Activated T-helper 17 cell treated with anti-CD3 and anti-CD28 coated beads, Interleukin-2, amount 50 U/mL, for 72 hours (primary cell): ENCODE measurements at places on chromosomes 12 and 14.

GRCh38 chr14:32224737-32225377, 21.8 kb upstream of the RNU6-8 start:
- no peak for ATAC-seq

DNA sequence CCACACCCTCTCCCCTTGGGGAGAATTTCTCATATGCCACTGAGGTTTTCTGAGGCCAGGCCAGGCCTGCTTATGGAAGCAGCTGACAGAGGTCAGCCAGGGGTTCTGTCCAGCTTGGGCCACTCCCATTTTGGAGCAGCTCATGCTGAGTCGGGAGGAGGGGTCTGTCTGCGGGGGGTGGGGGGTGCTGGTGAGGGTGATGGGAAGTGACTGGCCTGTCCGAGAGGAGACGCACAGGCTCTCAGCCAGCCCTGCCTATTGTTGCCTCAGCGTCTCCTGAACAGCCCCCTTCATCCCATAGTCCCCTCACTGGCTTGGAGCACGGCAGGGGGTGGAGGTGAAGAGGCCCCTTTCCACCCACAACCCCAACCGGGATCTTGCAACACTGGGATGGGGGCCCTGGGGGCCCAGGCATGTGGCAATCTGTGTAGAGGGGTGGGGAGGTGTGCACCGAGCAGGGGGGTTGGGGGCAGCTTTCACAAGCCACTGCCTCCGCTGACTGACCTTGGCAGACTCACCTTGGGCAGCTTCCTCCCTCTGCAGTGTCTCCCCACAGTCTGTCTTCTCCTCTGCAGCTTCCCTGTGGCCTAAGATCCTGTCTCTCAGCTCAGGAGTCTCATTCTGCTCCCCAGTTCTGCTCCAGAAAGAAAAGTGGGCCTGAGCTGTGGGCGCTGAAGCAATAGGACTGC, 5.5 kb downstream of the CEBPE start:
- no peak for ATAC-seq

DNA sequence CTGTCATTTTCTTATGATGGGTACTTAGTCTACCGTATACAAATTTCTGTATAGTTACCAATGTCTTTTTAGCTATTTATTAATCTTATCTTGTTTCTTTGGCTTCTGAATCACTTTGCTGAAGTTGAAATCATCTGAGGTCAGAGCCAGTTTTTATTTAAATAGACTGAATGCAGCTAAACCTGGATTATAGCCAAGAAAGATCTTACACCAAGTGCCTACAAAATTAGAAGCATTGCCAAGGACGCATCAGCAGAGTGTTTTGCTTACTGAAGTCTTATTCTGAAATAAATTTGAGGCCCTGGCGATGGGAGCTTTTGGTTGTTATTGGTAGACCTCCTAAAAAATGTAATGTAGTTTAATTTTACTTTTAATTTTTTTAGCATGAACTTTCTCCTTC, 128.2 kb downstream of the RGS6 start:
- no peak for ATAC-seq

GRCh38 chr12:50925342-50925651, 27.0 kb upstream of the HIGD1C start:
- no peak for ATAC-seq

DNA sequence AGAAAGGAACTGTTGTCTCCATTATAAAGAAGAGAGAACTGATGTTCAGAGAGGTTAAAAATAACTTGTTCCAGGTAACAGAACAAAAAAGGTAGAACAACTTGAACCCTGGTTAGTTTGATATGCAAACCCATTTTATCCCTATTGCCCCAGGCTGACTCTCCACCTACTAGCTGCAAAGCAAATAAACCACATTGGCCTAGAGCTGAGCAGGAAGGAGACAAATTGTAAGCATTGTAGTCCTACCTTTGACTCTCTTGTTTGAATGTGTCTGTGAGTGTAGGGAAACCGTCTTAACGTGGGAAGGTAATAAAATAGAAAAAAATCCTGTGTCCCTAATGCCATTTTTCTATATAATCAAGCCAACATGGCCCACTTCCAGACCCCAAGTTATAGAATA, 126.4 kb downstream of the CCER1 start:
- no peak for ATAC-seq

GRCh38 chr12:68378872-68379606, 46.9 kb upstream of the MDM1 start:
- no peak for ATAC-seq

DNA sequence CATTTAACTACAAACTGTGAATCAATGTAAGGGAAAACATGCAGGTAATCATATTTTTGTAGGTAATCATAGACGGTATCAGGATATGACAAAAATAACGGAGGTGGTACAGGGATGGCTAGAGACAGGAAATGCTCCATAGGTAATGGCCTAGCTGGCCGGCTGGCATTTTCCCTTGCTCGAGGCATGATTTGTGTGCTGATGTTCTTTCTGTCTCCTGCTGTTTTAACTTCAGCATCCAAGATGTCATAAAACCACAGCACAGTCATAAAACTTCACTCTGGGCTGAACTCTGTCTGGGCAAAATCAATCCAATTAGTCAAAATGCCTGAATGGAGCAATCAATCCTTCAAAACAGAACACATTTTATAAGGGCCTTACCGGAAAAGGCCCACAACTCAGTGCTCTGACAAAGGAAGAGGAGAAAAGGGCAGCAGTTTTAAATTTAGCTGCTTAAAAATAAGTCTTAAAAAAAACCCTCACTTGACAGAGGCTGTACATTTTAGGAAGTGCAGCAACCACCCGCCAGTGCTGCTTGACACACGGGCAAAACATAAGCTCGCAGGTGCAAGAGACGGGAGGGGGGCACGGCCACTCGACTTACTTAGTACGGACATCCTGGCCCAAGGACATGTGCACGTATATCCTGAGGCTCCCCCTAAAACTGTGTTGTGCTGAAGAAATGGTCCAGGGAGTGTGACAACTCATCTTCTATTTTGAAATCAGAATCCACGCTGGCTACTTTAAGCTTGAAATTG, 40.5 kb upstream of the GPR68 start:
- ATAC-seq, result no peak

- ATAC-seq, result peak; percentile 8
Observed at GRCh38 chr14:73058922-73059673, 764 bp downstream of the RBM25 start.

- ATAC-seq, result no peak
Observed at GRCh38 chr14:71328183-71328582, 420.9 kb downstream of the PCNX1 start.

DNA sequence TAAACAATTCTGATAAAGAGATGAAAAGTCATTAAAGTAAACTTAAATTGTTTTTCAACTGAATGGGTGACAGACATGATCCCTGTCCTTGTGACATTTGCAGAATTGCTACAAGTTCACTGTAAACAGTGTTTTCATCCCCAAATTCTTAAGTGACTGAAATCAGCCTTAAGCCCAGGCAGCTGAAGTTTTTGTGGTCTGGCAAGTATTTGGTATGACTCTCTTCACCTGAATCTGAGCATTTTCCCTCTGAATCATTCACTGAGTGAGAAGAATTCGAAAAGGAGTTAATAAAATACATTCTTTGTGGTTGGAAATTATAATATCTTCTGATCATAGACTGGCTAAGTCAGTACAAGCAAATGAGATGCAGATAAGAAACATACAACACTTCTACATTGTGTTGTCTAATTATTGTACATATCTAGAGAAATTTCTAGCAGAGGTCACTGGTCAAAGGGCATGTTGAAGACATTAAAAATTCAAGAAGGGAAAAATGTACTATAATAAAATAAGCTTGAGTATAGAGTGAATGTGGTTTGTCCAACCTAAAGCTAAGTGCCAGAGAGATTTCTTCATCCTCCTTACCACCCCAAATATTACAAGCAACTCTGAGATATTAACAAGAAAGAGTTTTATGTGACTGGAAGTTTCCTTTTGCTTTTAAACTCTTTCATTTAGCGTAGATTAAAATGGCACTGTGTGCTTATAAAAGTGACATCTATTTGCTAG, 177.8 kb upstream of the DIO2 start:
- ATAC-seq, result no peak

DNA sequence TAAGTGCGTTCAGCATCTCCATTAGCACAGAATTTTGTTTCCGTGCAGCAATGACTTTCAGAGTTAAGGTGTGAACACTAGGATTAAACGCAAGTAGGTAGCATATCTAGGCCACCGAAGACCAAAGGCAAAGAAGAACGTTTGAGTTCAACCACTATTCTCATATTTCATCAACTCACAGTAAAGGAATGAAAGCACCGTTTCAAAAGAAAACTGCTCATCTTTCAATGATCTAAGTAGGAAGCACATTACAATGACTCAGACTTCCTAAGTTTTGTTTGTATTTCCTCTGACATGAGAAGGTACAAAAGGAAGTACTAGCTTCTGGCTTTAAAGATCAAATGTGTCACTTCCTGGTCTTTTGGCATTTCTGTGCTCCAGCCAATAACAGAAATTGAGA, 57.6 kb downstream of the ACADS start:
- peak; percentile 85 for ATAC-seq
